GM10248 (cell line): ENCODE measurements at places on chromosomes 2 and 18.

- DNase-seq, result no peak
These were observed 69.8 kb downstream of the TSN start for GRCh38 chr2:121825003-121825950.

DNA sequence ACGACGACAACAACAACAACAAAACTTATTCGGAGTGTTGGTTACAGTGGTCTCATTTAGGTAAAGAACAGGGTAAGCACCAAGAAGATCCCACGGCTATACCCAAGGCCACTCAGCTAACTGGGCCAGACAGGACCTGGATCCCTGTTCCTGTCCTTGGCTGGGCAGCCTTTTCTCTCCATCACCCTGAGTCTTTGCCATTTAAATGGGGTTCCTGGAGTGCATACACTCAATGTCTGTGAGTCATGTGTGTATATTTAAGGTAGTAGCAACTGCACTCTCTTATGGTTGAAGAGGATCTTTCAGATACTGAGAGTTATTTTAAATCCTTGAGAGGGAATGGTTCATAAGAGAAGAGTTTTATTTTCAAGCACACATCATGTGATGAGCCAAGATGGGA is 35.3 kb downstream of the ADCYAP1 start:
- no peak for DNase-seq

DNA sequence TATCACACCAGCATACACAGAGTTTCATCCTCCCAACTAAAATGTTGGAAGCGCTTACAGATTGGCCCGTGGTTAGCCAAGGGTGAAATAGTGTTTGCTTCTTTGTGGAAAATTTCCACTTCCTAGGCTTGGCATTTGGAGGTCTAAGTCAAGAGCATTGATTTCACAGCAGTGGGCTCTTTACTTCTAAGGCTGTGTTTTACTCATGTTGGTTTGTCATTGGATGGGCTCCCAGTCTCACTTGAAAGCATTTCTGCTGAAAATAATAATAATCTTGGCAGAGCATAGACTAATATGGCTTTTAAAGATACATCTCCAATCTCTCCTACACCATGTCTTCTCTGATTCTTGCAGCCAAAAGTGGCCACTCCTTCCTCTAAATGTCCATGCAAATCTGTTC is 82.9 kb downstream of the DYNAP start:
- DNase-seq, result no peak

DNA sequence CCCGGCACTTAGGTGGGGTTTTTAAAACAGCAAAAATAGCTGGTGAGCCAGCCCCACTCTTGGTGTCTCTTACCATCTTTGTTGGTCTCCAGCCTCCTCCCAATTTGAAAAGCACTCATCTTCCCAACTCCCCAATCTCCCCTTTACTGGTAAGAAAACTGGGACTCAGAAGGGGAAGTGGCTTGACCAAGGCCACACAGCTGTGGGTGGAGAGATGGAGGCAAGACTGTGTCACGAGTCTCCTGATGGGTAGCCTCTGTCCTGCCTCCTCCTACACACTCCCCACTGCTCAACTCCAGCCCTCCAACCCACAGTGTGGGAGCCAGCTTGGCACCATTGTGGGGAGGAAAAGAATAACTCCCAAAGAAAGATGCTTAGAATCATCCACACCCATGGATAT is 140.4 kb downstream of the SMAD2 start:
- DNase-seq, result no peak

GRCh38 chr2:150640039-150640438 is 152.6 kb upstream of the RND3 start:
- no peak for DNase-seq

DNA sequence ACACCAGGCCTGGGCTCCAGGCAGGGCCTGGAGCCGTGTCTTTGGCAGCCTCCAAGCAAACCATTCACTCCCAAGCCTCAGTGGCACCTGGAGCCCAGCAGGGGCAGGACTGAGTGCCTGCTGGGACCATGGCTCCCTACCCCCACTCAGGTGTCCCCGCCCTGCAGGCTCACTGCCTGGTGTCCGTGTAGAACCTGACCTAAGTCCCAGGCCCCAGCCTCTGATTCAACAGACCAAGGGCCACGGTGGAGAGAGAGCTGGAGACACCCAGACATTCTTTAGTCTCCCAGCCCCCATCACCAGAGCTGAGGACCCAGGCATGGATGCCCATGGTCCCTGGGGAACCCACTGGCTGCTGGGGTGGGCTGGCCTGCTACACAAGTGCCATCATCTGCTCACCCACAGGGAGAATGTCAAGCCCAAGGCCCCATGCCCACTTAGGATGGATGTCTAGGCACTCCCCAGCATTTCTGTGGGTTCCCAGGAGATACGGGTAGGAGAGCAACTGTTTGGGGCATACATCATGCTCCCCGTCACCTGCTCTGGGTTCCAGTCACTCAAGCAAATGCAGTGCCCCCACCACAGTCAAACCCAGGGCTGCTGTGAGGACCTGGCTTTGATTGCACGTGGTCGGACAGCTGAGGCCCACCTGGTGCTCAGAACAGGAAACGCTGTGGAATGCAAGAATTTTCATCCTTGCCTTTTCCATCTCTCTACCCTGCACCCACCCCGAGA is 42.9 kb upstream of the ATG16L1 start:
- no peak for DNase-seq
